CD14-positive monocyte (primary cell): ENCODE measurements at places on chromosomes 4 and X. TPM values are rescaled to one million over a fixed set of nuclear protein-coding genes. Genes with fewer than 3 reads are reported as not detected.

The MAOB gene
- polyA plus RNA-seq: not detected in 2 replicates

The ASB9 gene
- polyA plus RNA-seq: 0.63 TPM

The BMP3 gene
- polyA plus RNA-seq: not detected in 2 replicates

The NAP1L2 gene
- not detected in 2 replicates for polyA plus RNA-seq

GRCh38 chrX:10486373-10486772, 134.0 kb downstream of the MID1 start:
- H3K36me3 ChIP-seq: no peaks in the 10 kb centered on the region
- H3K27ac ChIP-seq: no peak overlapping the region
- no peak for DNase-seq
- no peaks in the 10 kb centered on the region for H3K27me3 ChIP-seq
- no peak overlapping the region for H3K4me3 ChIP-seq

- H3K4me3 ChIP-seq: no peak overlapping the region
- no peaks in the 10 kb centered on the region for H3K36me3 ChIP-seq
- H3K27me3 ChIP-seq: no peaks in the 10 kb centered on the region
- no peak overlapping the region for H3K27ac ChIP-seq
- peaks cover 6% of the 10 kb centered on the region for H3K4me1 ChIP-seq
- no peak for DNase-seq
These were observed 719 bp upstream of the TCEAL4 start for GRCh38 chrX:103584596-103584995.

- DNase-seq: no peak
- H3K4me1 ChIP-seq: peaks cover 20% of the 10 kb centered on the region
- H3K36me3 ChIP-seq: no peaks in the 10 kb centered on the region
- no peak overlapping the region for H3K27ac ChIP-seq
- H3K4me3 ChIP-seq: no peak overlapping the region
- H3K27me3 ChIP-seq: peaks cover 94% of the 10 kb centered on the region
These were observed 4.0 kb downstream of the HAND2 start for GRCh38 chr4:173526027-173526482.

- H3K27me3 ChIP-seq: peaks cover 48% of the 10 kb centered on the region
- no peak overlapping the region for H3K27ac ChIP-seq
- no peaks in the 10 kb centered on the region for H3K36me3 ChIP-seq
- H3K4me1 ChIP-seq: no peaks in the 10 kb centered on the region
These were observed 868 bp downstream of the PLS3 start for GRCh38 chrX:115561605-115562479.
